ENCODE measurements at places on chromosomes 1 and 21.

DNA sequence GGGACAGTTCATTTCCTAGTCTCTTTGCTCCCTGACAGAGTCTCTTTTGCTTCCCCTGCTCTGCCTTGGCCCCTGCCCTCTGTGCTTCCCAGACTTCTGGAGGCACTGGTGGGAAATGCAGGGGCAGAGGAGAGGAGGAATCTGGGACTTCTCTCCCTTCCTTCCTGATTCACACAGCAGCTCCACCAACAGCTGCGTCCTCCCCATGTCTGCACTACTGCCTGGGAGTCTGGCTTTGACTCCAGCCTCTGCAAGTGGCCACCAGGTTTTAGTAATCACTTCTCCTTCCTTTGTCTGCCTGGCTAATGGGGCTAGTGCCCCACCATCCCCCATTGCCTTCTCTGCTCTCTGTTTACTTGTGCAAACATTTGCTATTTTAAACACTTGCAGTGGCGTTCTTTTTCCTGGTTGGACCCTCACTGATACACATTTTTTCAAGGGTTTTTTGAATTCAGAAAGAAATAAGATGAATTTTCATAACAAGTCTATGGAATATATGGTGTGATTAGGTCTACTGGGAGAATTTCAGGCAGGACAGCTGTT is 21.9 kb downstream of the FASLG start:
- DNase-seq: no peak

GRCh38 chr1:2477791-2478499 is 1.9 kb downstream of the PLCH2 start:
- DNase-seq: no peak

DNA sequence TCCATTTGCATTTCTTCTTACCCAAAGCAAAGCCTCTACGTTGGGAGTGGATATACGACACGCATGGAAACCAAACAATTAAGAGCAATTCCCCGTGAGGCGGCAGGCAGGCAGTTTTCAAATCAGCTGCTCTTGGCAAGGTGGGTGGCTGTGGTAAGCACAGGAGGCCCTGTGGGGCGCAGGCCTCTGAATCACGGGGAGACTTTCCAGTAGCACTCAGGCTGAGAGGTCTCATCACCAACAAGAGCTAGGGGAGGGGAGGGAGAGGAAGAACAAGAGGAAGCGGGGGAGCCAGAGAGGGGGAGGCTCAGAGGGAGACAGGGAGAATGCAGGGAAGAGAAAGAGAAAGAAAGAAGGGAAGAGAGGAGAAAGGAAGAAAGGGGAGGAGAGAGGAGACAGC is 56.4 kb downstream of the MT1HL1 start:
- DNase-seq: no peak

DNA sequence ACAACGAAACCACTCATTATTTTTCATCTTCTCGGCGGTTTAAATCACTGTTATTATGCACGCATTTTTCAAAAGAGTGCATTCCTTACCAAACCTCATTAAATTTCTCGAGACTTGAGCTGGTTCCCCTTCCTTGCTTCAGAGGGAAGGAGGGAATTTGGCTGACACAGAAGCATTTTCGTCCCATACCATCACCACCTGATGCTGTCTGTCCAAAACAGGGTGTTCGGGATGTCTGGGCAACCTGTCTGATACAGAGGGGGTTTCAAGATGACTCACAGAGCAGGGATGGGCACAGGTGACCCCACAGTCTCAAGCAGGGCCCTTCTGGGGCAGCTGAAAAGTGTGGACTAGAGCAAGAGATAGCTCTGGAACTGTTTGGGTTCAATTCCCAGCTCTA is 12.3 kb upstream of the RCC2 start:
- no peak for DNase-seq

- DNase-seq: no peak
Measured at GRCh38 chr1:174289644-174290310, 130.5 kb downstream of the RABGAP1L start.

DNA sequence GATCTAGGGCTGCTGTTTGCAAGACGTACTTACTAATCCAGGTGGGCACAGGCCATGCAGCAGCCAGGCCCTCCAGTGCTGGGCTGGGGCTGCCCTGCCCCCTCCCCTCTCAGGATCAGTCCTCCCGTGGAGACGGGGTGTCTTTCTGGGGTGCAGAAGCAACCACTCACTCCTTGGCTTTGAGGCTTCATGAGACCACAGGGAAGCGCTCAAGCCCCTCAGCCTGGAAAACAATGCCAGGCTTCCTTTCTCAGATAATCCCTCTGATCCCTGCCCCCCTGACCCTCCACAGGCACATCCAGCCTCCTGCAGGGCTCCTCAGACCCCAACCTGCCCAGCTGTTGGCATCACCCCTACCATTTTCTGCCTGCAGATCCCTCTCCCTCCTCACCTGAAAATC is 13.9 kb upstream of the C2CD2 start:
- no peak for DNase-seq

DNA sequence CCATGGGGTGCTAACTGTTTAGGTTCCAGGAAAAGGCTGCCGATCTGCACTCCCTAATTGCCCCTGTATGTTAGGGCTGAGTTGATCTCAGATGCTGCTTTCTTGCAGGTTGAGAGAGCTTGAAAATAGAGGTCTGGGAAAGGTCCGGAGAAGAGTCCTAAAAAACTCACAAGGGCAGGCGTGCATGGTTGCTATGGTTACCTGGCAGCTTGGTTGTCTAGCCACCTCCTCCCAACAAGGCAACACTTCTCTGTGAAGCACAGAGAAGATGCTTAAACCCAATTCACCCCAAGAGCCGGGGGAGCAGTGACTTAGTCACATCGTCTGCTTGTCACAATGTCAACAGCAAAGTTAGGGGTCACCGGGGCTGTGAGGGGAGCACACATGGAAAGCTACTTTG is 31.0 kb upstream of the LRRC52 start:
- DNase-seq: no peak

GRCh38 chr1:110872745-110873720 is at the start of gene CD53:
Gene CD53 (plus strand): TSS chr1:110873148. CDS start chr1:110891409, 18,261 bp downstream.
- no peak for DNase-seq

DNA sequence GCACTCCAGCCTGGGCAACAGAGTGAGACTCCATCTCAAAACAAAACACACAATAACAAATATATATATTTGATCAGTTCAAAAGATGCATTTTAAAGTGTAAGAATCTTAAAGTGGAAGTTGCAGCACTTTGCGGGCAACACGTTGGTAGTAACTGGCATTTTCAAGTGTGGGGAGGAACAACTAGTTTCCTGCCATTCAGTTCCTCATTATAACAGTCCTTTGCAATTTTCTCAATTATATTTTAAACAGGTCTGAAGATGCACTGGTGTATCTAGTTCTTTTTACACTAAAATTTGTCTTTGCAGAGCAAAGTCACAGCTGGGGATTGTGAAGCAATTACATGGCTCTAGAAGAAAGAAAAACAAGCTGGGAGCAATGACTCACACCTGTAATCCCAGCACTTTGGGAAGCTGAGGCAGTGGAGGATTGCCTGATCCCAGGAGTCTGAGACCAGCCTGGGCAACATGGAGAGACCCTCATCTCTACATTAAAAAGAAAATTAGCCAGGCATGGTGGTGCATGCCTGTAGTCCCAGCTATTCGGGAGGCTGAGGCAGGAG is 25.3 kb downstream of the RRAGC start:
- no peak for DNase-seq

DNA sequence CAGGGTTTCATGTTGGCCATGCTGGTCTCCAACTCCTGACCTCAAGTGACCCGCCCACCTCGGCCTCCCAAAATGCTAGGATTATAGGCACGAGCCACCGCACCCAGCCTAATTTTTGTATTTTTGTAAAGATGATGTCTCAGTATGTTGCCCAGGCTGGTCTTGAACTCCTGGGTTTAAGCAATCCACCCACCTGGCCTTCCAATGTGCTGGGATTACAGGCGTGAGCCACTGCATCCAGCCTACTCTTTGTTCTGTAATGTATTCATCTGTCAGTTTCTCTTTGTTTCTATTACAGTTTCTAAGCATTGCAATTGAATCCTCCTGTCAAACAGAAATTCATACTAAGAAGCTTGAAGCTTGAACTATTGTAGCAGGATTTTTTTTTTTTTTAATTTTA is 54.8 kb upstream of the RCC1 start:
- DNase-seq: no peak

DNA sequence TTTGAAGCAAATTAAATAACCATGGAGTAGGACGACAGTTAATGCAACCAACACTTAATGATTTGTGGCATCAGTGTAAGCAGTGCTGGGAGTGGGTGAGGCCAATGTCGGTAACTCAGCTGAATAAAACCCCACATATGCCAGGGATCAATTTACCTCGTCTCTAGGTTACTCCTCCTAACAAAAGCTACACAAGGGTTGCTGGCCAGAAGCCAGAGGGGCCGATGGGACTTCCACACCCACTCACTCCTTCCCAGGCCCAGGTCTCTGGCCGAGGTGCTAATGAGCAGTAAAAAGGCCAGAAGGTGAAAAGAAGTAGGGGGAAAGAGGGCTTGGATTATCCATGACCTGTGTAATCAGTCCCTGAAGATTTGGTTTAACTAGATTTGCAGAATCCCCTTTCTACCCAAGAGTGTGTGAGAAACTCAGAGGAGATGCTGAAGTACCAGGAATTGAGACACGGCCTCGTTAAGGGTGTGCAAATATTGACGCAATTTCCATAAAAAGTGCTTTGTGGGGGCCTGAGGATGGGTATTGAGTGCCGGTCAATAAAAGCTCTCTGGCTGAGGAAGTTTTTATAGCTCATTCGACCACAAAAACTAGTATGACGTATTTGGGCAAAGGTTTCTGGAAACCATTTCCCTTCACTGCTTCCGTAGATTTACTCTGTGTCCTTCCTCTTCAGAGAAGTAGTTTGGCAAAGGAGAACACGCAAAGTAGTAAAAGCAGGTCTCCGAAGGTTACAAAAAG is 145.5 kb downstream of the TBX15 start:
- DNase-seq: no peak

DNA sequence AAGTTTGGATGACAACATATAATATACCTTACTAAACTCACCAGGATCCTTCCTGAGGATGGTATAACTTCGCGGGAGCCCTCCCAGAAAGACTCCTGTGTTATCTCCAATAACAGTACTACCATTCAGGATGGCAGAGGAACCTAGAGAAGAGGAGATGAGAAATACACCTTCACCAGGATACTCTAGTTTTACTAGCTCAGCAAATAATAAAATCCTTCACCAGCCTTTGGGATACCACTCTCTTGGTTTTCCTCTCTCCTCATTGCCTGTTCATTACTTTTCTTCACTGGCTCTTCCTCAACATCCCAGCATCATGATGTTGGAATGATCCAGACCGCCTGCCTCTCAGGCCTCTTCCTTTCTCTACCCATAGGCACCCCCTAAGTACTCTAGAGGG is 336.6 kb downstream of the USH2A start:
- no peak for DNase-seq

- DNase-seq: no peak
Measured at GRCh38 chr21:24737296-24737850, 869.9 kb downstream of the MRPL39 start.

DNA sequence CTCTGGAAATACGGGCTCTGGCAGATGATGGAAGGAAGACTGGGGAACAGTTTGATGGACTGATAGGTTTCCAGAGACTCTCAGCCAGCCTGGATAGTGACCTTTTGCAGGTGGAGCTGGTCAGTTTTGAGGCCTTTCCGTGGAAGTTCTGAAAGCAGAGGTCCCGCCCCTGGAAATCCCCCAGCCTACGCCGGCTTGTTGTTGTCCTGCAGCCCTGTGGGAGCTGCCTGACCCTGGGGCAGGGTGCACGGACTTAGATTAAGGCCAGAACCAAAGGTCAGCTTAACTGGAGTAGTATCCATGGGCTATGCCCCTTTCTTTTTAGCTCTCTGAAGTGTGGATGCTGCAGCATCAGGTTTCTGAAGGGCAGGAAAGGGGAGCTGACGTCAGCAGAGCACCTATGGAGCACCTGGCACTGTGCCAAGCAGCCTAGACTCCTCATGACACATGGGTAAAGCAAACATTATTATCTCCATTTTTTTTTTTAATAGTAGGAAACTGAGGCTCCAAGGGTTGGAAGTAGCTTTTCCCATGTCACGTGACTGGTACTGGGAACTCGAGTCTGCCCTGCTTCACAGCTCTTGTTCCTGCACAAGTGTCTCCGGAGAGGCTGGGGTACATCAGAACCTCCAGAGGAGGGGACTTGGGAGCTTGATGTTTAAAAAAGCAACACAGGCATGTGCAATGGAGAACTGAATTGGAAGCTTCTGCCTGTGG is 38.5 kb downstream of the IER5 start:
- no peak for DNase-seq

DNA sequence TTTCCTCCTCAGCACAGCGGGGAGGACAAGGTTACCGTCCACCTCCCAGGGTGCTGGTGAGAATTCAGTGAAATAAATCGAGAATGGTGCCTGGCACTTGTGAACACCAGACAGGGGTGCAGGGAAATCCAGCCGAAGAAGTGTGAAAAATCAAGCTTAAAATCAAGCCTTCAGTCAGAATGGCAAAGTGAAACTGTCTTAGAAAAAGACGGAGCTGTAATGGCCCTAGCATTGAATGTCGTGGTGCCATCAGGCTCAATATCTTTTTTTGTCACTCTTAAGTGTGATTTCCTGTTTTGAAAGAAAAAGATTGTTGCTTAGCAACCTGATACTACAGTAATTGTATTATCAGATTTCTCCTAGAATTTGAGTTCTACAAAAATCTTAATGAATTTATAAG is 22.1 kb downstream of the EDARADD start:
- no peak for DNase-seq

GRCh38 chr1:104264521-104264920 is 514.8 kb downstream of the AMY1C start:
- DNase-seq: no peak

GRCh38 chr1:197954718-197955418 is 37.7 kb downstream of the LHX9 start:
- DNase-seq: no peak

DNA sequence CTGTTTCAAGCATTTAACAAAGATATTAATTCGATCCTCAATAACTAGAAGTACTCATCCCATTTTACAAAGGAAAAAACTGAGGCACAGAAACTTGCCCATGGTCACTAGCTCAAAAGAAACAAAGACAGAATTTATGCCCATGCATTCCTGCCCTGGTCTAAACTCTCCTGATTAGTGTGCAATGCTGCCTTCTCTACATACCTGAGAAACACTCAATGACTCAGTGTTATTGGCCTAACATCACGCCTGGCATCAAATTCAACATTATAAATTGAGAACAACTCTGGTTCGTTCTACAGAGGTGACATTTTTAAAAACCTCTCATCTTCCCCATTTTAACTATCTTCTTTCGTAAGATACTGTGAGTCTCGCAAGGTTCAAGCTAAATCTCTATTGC is 5.2 kb downstream of the APP start:
- DNase-seq: no peak

DNA sequence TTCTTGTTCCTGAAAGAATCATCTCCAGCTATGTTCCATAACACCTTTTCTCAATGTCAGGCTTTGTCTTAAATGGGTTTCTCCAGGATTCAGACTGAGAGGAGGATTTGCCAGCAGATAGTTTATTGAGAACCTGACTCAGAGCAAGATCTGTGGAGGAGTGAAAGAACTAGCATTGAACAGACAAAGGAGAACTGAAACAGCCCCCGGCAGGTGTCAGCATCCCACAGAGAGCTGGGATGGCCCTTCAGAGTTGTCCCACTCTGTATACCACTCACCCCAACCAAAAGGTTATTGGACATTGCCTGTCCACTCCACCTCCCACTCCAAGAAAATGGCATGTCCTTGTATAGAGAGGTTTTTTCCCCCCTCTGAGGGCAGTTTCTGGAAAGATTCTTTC is 270.7 kb downstream of the PAPPA2 start:
- no peak for DNase-seq

- no peak for DNase-seq
Measured at GRCh38 chr1:177007437-177008161, 156.9 kb downstream of the ASTN1 start.

- no peak for DNase-seq
Measured at GRCh38 chr1:57860931-57861565, 437.2 kb upstream of the DAB1 start.

Measured in stimulated activated CD8-positive, alpha-beta memory T cell treated with anti-CD3 and anti-CD28 coated beads, Interleukin-2, amount 100 ng/mL, for 1 hour (primary cell).